ENCODE measurements at places on chromosomes 3 and 15. TPM values are rescaled to one million over a fixed set of nuclear protein-coding genes. Genes with fewer than 3 reads are reported as not detected.

ITGB5 gene
- total RNA-seq: 8.4 TPM

RPN1 gene
- 92.1 TPM for total RNA-seq

ACKR2 gene
- 0.95 TPM for total RNA-seq

DAZL gene
- not detected for total RNA-seq

MON1A gene
- total RNA-seq: 8.1 TPM

CIP2A gene
- 3.6 TPM for total RNA-seq

ACP3 gene
- total RNA-seq: 2.1 TPM

KLHL6 gene
- total RNA-seq: 17.3 TPM

GPR149 gene
- total RNA-seq: not detected

MED12L gene
- 3.0 TPM for total RNA-seq

SLC22A13 gene
- total RNA-seq: 0.85 TPM

ACKR4 gene
- 0.32 TPM for total RNA-seq

SRGAP3 gene
- total RNA-seq: 2.5 TPM

ETV5 gene
- total RNA-seq: 3.0 TPM

FBXW12 gene
- not detected for total RNA-seq

GOLGA8G gene
- 0.09 TPM for total RNA-seq

TNFAIP8L3 gene
- not detected for total RNA-seq

CCR3 gene
- not detected for total RNA-seq

P2RY12 gene
- total RNA-seq: 1.3 TPM

TTC21A gene
- 3.9 TPM for total RNA-seq

CFAP44 gene
- total RNA-seq: 8.5 TPM

VEPH1 gene
- 0.41 TPM for total RNA-seq

IQCH gene
- 1.4 TPM for total RNA-seq

TERC gene
- 0.92 TPM for total RNA-seq

KLF15 gene
- 0.38 TPM for total RNA-seq

GRK7 gene
- total RNA-seq: 0.14 TPM

BCL2A1 gene
- total RNA-seq: 42.2 TPM

LINGO1 gene
- total RNA-seq: not detected

CEP19 gene
- total RNA-seq: 1.8 TPM

CRYBG3 gene
- total RNA-seq: 1.1 TPM

ELL3 gene
- total RNA-seq: 0.88 TPM

ATP2C1 gene
- 60.6 TPM for total RNA-seq
